ENCODE measurements at places on chromosomes 16 and 17.

DNA sequence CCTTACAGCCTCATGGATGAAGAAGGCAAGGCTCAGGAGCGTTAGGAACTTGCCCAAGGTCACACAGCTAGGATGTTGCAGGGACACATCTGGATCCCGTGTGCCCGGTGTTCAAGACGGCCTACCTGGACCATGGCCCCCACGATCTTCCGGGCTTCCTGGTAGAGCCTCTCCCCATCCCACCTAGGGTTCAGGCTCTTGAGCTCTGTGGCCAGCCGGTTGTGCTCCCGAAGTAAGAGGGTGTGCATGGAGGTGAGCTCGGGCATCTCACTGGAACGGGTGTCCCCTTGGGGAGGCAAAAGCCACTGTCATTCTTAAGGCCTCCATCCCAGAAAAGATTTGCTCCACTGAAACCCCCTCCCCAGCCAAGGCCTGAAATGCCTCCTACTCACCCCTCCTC lies 5.3 kb downstream of the MPO start:
- DNase-seq, result no peak

DNA sequence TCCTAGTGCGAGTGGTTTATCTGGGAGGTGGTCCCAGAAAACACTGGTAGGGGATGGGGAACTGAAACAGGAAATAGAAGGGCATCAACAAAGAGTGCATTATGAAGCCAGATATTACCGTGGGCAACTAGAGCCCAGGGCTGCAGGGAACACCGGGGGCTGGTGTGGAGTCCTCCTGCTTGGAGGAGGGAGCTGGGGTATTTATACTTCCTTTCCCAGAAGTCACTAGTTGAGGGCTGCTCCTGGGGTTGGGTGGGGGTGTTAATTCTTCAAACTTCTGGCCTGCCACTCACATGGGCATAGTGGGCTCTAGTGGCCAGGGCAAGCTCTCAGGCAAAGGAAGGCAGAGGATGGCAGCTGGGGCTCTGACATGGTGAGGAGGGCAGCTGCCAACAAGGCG lies 14.7 kb downstream of the LAT start:
- DNase-seq, result no peak

- no peak for DNase-seq
These were observed 6.0 kb upstream of the EZH1 start for GRCh38 chr17:42750739-42751344.

- DNase-seq, result no peak
These were observed 8.3 kb downstream of the PITPNM3 start for GRCh38 chr17:6548034-6548433.

- DNase-seq, result no peak
These were observed 15.1 kb downstream of the FAM117A start for GRCh38 chr17:49748791-49749190.

GRCh38 chr16:48961546-48961945 lies 320.1 kb downstream of the CBLN1 start:
- DNase-seq, result no peak

GRCh38 chr17:46979147-46979863 lies at the start of gene RPRML:
RPRML (minus strand) TSS chr17:46979253; CDS start chr17:46979007, 246 bp downstream.
- no peak for DNase-seq

- peak; percentile 94 for DNase-seq
These were observed 3.4 kb downstream of the MAP2K3 start for GRCh38 chr17:21287703-21288449.

DNA sequence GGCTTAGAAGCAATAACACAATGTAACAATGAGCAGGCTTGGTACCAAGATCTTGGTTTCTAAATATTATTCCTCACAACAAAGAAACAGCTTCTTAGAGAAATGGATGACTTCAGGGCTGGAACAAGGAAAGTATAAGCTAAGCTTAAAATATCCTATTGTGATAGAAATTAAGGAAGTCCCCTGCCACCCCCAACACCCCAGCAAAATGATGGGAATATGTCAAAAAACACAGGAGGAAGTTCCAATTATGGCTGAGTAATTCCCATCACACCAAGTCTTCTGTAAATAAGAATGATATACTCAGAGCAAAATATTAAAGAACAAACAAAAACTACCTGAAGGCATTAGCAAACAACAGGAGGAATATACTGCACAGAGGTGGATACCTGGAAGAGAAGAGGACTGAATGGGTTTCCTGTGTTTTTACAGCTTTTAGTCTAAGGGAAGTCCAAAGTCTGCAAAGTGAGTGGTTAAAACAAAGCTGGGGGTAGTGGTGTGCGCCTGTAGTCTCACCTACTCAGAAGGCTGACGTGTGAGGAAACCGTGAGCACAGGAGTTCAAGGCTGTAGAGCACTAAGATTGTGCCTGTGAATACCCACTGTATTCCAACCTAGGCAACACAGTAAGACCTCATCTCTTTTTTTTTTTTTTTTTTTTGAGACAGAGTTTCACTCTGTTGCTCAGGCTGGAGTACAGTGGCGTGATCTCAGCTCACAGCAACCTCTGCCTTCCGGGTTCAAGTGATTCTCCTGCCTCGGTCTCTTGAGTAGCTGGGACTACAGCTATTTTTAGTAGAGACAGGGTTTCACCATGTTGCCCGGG lies 17.1 kb upstream of the ATP6V0A1 start:
- DNase-seq, result no peak

- no peak for DNase-seq
These were observed 11.8 kb downstream of the SLC16A3 start for GRCh38 chr17:82240506-82241182.

DNA sequence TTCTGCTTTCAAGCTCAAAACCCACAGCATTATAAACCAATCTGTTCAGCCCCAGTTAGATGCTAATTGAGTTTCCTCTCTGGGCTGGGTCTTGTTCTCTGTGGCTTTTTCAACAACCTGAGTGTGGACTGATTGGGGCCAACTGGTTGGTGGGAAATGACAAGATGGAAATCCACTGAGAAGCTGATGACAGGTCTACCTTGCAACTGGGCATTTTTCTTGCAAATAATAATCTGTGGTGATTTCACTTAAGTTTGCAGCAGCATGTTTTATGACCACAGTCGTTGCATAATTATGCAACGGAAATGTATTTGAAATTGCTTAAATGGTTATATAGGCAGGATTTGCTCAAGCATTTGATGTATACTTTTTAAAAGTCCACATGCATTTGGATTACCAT lies 69.9 kb downstream of the AKAP1 start:
- no peak for DNase-seq

DNA sequence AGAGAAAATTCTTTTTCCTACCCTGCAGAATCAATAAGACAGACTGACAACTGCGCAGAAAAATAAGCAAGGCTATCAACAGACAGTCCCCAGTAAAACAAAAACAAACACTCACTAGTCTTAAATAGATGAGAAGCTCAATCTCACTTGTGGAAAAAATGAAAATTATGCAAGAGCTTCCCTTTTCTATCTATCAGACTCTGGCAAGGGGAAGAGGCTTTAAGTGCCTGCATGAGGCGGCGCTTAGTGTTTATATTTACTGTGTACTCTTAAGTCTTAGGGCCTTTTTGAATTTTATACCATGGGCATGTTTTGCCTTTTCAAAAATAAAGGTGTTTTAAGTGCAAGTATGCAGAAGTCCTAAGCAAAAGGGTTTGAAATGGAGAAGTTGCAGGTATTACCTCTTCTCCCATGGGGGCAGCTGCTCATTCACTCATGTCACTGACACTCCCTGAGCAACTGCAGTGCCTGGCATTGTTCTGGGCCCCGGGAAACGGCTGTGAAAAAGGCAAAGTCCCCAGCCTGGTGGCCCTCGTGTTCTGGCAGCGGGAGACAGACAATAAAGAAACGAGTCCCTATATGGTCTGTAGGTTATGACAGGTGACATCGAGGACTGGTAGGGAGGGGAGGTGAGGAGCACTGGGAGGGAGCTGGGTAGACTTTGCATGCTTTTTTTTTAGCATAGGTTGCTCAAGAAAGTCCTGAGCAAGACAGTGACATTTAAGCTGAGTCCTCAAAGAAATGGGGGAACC lies 35.2 kb downstream of the HSBP1 start:
- DNase-seq, result no peak

DNA sequence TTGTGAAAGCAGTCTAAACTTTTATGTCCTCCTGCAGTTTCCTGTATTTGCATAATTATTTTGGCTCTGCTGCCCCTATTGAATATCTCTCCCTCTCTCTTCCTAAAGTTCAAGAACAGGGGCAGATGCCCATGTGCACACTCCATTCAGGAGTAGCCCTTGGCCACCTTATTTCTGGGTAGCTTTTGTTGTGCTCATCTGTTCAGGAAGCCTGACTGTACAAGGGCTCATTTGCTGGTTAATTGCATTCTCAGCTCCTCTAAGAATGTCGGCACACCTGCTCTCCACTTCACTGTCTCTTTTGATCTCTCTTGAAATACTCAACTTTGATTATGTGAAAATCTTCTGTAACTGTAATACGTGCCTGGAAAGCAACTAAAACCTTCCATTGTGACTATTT lies 1378.8 kb upstream of the CDH8 start:
- no peak for DNase-seq

GRCh38 chr16:1347962-1348361 lies 3.7 kb downstream of the TSR3 start:
- no peak for DNase-seq

- no peak for DNase-seq
These were observed 24.5 kb upstream of the RASD1 start for GRCh38 chr17:17520599-17521232.

DNA sequence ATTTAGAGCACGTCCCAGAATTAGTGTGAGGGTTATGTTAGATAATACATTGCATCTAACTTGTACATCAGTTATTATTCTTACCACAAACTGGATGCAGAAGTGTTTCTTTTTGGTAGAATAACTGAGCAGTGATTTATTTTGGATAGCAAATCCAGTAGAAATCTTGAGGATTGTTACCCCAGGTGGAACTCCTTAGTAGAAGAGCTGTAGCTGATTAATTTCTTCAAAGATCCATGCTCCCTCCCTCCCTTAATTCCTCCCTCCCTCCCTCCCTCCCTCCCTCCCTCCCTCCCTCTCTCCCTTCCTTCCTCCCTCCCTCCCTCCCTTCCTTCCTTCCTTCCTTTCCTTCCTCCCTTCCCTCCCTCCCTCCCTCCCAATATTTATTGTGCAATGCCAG lies 337.7 kb downstream of the CA10 start:
- no peak for DNase-seq

DNA sequence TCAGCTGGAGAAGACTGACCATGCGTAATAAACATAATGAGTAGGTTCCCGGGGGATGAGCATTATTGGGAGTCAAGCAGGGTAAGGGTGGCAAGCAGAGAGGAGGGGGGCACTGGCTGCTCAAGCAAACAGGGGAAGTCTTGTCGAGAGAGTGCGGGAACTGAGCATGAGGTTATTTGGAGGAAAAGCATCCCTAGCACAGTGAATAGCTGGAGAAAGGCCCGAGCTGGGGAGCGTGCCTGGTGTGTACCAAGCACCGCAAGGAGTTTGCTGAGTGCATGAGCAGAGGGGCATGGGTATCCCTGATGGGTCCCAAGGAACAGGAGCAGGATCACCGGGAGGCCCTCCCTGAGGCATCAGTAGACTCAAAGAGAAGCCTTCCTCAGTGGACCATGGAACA lies 17.2 kb downstream of the CYTH1 start:
- DNase-seq, result no peak

- no peak for DNase-seq
These were observed 18.4 kb downstream of the SLC6A4 start for GRCh38 chr17:30217054-30217453.

DNA sequence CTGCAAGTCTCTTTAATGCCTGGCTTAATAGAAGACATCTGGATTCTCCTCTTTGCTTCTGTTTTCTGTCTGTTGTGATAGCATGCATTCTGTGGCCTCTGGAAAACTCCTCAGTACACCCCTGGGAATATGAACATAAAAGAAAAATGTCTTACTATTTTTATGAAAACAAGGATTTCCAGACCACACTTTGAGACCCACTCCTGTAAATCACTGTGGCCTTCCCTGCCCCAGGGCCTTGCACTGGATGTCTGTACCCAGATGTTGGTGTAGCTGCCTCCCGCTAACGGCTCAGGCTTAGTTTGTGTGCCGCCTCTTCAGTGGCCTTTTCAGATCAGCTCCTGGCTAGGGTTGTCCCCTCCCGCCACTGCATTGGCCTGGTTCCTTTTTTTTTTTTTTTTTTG lies 126.6 kb downstream of the SOCS1 start:
- DNase-seq, result no peak

DNA sequence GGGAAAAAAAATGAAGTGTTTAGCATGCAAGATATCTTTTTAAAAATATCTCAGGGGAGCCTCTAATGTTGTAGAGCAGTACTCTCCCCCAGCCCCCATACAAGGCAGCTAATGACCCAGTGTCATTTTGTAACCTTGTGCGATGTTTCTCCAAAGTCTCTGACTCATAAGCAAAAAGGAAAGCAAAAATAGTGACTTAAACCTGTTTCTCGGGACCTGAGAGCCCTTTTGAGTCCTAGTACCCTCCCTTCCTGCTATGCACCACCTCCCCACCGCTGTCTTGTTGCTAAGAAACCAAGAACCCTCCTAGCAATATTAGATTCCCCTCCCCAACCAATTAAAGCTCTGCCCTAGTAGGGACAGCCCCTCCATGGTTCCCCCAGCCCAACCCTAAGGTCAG lies 2.8 kb downstream of the MYCBPAP start:
- DNase-seq, result no peak

DNA sequence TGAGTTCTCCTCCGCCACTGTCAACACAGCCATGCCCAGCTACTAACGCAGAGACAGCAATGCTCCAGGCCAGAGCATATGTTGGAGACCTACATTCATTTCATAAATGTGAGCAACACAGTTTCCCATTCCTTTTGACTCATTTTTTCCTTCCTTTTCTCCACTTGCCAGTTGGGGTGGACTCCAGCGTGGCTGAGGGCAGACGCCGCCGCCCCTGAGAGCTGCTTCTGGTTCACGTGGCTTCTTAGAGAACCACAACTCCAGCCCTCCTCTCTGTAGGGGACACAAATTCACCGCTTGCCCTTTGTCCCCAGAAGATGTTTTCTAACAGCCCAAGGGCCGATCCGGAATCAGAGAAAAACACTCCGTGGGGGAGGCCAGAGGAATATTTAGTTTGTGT lies 45.8 kb upstream of the ZCCHC14 start:
- DNase-seq, result no peak

DNA sequence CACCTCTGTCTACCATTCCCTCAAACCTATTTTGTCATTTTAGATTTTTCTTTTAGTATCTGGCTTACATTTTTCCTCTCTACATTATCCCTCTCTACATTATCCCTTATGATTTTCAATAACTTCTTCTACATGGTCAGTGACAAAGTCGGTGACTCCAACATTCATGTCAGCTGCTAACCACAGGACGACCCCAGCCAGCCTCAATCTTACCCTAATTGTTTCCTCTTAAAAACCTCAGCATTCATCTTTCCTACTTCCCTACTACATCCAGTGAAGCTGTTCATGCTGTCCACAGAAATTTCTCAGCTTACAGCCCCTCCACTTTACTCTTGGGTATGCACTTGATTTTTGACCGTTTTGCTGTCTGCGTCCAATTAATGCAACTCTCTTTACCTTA lies 8.3 kb downstream of the MYH10 start:
- DNase-seq, result no peak

DNA sequence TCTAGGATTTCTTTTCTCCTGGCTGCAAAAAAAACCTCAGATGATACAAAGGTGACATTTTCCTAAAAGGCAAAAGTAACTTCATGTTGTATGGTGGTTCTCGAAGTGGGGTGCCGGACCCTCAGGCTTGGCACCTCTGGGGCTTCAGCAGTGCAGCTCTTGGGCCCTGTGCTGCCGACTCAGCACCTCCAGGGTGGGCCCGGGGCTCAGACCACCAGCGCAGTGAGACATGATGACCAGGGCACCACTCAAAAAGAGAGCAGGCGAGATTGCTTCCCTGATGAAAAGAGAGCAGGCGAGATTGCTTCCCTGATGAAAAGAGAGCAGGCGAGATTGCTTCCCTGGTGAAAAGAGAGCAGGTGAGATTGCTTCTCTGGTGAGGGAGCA lies 98.7 kb upstream of the ZNF750 start:
- DNase-seq, result no peak

Measured in retinal pigment epithelial cell (primary cell).